AG04450 (cell line): ENCODE measurements at places on chromosomes 2 and 18. TPM values are rescaled to one million over a fixed set of nuclear protein-coding genes. Genes with fewer than 3 reads are reported as not detected.

Gene PLEKHB2
- polyA plus RNA-seq = 63.8 and 70.5 TPM in 2 replicates

Gene STAT4
- 0.88 and 1.3 TPM in 2 replicates for polyA plus RNA-seq

Gene SERPINB2
- 5.3 and 6.9 TPM in 2 replicates for polyA plus RNA-seq

Gene RNF25
- 57.5 and 76.3 TPM in 2 replicates for polyA plus RNA-seq
